Lung microvascular endothelial cell (primary cell): ENCODE measurements at places on chromosomes 16 and 17.

GRCh38 chr17:38704606-38705522 is at the start of gene MLLT6:
MLLT6 (plus strand) TSS chr17:38705273; CDS start chr17:38705633, 360 bp downstream.
- DNase-seq = peak; percentile 84

GRCh38 chr16:68470461-68471150 is 22.3 kb upstream of the SMPD3 start:
- DNase-seq = no peak

GRCh38 chr17:73791631-73792030 is 147.4 kb upstream of the SDK2 start:
- DNase-seq = no peak

DNA sequence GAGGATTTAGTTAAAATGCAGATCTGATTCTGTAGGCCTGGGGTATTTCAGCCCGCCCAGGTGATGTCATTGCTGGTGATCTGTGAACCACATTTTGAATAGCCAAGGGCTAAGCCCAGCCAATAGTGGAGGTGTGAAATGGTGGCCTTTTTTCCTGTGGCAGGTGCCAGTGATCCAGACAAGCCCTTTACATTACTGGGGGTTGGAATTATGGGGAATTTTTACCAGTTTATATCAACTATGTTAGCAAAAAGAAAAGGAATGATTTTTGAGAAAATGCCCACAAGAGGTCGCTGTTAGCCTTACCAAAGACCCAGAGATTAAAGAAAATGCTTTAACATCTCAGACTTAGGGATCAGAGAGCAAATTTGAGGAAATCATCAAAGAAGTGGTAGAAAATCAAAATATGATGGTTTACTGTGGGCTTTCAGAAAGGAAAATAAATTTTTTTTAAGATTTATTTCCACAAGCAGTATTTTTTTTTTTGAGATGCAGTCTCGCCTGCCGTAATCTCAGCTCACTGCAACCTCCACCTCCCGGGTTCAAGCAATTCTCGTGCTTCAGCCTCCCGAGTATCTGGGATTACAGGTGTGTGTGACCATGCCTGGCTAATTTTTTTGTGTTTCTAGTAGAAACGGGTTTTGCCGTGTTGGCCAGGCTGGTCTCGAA is 3.9 kb downstream of the VPS35L start:
- peak; percentile 74 for DNase-seq

- DNase-seq = no peak
Measured at GRCh38 chr17:14366199-14366598, 65.3 kb downstream of the HS3ST3B1 start.

DNA sequence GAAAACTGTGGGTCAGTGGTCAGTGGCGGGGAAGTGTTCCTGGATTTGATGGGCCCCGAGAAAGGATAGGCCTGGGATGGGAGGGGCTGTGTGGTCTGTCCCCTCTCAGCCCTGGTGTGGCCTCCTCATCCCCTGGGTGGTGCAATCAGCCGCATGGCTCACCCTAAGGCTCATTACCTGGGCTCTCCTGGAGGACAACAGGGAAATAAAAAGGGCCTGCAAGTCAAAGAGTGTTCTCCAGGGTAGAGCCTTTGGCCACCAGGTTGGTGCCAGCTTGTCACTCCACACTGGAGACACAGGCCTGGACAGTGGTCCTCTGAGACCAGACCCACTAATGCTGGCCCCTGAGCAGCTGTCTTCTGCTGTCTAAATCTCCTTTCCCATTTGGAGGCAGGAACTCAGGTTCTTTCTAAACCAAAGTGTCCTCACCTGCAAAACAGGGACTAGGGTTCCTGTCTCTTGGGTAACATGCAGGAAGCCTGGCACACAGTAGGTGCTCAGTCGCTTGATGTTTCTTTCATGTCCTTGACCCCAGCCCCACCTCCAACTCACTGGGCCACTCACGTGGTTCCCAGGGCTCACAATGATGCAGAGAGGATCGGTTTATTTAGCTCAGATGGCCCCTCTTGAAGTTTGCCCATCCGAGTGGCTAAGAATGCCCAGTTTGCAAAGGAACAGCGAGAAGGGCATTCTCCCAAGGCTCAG is 2.4 kb downstream of the NDRG4 start:
- DNase-seq = no peak

- no peak for DNase-seq
Measured at GRCh38 chr16:11833951-11834695, 17.2 kb downstream of the RSL1D1 start.

DNA sequence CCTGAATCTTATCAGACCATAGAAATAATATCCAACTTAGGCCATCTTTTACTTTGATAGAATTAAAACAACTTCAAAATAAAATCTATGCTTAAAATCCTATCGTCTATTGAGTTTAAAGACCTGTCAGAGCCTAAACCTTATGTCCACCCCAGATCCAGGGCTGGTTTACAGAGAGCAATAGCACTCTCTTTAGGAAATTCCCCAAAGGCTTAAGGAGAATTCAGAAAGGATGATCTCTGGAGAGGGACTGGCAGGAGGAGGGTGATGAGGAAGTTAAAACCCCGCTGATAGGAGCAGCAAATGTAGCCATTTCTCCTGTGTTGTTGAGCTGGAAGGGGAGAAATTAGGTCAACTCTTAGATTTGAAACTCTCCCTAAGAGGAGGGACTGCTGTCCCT is 175.3 kb downstream of the HS3ST4 start:
- DNase-seq = no peak

DNA sequence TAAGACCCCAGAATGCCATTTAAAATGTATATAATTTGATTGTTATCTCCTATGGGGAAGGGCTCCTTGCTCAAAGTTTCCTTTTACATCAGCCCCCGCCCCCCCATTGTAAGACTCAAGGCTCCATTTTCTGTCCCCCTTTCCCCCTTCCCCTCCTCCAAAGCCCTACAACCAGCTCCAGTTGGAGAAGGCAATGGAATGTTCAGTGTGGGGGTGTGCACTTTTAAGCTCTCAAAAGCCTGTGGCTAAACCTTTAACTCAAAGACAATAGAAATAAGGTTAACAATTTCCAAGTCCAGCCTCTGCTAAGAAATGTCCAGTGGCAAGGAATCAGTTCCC is 114.7 kb downstream of the NOG start:
- no peak for DNase-seq

DNA sequence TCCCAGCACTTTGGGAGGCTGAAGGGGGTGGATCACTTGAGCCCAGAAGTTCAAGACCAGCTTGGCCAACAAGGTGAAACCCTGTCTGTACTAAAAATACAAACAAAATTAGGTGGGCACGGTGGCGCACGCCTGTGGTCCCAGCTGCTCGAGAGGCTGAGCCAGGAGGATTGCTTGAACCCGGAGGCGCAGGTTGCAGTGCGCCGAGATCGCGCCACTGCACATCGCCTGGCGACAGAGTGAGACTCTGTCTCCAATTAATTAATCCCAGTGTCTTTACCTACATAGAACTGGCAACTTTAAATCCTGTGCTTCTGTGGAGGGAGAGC is 1.5 kb upstream of the ELOB start:
- no peak for DNase-seq

GRCh38 chr17:10702574-10702973 is 5.2 kb downstream of the ADPRM start:
- DNase-seq = peak; percentile 65

GRCh38 chr17:49567104-49567521 is 8.6 kb upstream of the NXPH3 start:
- no peak for DNase-seq

GRCh38 chr17:67051155-67051538 is 6.8 kb downstream of the CACNG1 start:
- DNase-seq = no peak

GRCh38 chr17:52823155-52823554 is 664.6 kb upstream of the CA10 start:
- no peak for DNase-seq

GRCh38 chr16:2053897-2054296 is 6.1 kb downstream of the TSC2 start:
- DNase-seq = no peak

GRCh38 chr17:300881-301280 is 51.7 kb downstream of the RPH3AL start:
- DNase-seq = no peak

DNA sequence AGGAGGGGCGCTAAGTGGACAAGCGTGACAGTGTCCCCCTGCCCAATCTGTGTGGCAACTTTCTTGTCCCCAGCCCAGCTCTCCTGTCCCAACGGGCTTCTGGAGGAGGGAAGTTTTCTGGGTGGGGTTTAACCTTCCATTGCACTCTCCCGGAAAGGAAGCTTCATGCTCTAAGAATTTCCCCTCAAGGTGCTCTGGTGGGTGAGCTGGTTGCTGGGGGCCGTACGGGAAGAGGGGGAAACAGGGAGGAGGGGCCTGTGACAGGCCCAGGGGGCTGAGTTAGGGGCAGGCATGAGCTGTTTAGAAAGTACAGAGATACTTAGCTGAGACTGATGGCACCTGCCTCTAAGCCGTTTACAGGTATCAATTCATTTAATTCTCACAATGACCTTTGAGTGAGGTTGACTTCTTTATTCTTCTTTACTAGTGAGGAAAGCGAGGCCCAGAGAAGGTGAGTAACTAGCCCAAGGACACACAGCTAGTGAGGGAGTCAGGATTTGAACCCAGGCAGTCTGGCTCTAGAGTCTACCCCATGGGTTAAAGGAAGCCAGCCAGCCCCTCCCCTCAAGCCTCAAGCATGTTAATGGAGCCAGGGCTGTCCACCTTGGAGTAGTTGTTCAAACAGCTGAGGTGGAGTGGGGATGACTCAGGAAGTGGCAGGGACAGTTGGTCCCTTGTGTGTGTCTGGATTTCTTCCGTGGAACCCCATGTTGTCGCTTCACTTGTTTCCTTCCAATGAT is 18.9 kb downstream of the ADGRG1 start:
- peak; percentile 62 for DNase-seq

GRCh38 chr17:61806936-61807335 is 56.4 kb downstream of the BRIP1 start:
- DNase-seq = no peak

DNA sequence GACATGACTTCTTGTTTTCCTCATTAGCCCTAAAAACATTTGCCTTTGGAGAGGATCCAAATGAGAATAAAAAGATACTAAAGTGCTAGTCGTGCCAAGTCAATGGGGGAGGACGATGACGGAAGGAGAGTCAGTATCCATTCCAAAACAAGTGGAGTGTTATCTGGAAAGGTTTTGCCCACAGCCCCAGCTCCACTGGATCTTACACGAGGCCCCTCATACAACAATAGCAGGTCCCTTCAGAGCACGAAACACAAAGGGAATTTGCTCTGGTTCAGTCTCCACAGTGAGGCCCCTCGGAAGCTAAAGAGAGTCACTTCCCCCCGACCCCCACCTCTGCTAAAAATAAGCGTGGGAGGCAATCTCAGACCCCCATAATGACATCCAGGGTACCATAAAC is 496.9 kb upstream of the ZFHX3 start:
- DNase-seq = no peak

GRCh38 chr17:17710728-17711541 is 29.7 kb downstream of the RAI1 start:
- peak; percentile 94 for DNase-seq

DNA sequence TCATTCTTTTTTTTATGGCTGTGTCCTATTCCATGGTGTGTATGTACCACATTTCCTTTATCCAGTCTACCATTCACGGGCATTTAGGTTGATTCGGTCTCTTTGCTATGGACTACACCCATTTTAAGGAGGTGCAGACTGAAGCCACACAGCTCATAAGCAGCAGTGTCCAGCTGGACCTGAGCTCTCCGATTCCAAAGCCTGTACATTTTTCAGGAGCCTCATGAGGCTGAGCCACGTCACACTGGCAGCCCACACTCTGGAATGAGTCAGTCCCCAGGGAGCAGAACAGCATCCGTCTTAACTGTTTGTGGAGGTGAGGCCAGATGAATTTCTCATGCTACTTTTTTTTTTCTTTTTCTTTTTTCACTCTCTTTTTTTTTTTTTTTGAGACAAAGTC is 116.1 kb downstream of the C16orf95 start:
- peak; percentile 27 for DNase-seq

DNA sequence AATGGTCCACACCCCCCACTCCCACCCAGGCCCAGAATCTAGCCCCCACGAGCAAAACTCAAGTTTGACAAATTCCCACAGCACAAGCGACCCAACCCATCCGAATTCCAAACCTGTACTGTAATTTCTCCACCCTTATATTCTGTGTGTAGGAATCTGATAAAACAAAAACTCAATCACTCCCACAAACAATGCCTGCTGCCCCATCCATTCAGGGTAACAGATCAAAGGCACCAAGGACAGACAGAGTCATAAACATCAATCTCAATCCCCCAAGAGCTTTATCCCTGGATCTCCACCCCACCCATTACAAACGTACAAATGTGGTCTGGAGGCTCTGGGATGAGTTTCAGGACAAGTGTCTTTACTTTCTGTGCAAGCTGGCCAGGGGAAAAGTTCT is 157.8 kb downstream of the AXIN2 start:
- no peak for DNase-seq

DNA sequence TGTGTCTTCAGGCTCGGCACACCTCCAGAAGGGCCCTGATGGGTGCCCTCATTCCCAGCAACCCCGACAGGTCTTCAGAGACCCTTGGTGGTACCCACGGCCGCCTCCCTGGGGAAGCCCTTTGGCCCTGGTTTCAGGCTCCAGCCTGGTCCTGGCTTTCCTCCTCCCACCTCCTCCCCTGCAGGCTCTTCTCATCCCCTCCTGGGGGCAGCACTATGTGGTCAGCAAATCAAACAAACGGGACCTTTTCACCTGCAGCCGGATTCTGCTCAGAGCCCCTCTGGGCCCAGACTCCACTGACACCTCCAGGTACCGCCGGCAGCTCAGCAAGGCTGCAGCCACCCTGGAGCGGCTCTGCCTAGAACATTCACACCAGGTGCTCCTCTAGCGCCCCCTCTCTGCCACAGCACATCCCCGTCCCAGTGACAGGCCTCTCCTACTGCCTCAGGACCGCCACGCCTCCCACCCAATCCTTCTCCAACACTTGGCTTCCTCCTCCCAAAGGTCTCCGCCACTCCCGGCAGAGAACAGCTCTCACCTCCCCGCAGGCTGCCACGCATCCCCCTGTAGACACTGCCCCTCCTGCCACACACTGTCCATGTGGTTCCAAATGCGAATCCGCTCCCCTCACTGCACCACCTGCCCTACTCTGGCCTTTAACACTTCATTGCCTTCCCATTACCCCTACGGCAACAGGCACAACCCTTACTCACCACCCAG is 12.0 kb downstream of the CORO7 start:
- DNase-seq = peak; percentile 60

GRCh38 chr17:55567240-55568214 is 56.3 kb upstream of the SMIM36 start:
- no peak for DNase-seq

GRCh38 chr17:51720439-51720838 is 438.1 kb downstream of the CA10 start:
- DNase-seq = no peak

- peak; percentile 51 for DNase-seq
Measured at GRCh38 chr16:31354394-31355291, at the start of gene ITGAX. ITGAX (plus strand) TSS chr16:31355176; CDS start chr16:31355255, 79 bp downstream.

GRCh38 chr16:17152311-17152710 is 318.4 kb downstream of the XYLT1 start:
- DNase-seq = no peak
